Activated T-cell treated with anti-CD3 and anti-CD28 coated beads, Interleukin-2, amount 50 U/mL, for 4 hours (primary cell): ENCODE measurements at places on chromosomes 1 and 21. TPM values are rescaled to one million over a fixed set of nuclear protein-coding genes. Genes with fewer than 3 reads are reported as not detected.

- no peak for DNase-seq
Measured at GRCh38 chr1:160606611-160607010, 27.3 kb upstream of the CD84 start.

DNA sequence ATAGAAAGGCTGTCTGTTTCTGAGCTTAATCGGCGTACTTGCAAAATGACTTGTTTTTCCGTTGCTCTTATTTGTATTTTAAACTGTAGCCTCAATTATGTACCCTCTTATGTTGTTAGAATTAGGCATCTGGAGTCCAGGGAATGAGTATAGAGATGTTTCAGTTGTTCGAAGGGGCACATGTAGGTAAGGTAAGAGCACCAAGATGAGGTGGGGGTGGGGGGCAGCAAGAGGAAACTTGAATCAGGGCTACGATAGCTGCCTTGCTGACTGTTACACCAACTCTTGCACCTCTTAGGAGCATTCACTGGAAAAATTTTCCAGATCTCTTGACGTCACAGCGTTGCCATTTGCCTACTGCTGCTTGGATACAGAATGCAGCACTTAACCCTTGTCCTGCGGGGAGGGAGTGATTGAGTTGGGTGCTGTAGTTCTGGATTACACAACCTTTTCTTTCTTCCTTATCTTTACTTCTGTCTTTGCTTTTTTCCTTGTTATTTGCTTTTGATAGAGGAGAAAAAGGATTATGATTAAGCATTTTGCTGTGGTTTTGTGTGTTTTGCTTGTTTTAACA, 3.2 kb downstream of the ATP1B1 start:
- no peak for DNase-seq

DNA sequence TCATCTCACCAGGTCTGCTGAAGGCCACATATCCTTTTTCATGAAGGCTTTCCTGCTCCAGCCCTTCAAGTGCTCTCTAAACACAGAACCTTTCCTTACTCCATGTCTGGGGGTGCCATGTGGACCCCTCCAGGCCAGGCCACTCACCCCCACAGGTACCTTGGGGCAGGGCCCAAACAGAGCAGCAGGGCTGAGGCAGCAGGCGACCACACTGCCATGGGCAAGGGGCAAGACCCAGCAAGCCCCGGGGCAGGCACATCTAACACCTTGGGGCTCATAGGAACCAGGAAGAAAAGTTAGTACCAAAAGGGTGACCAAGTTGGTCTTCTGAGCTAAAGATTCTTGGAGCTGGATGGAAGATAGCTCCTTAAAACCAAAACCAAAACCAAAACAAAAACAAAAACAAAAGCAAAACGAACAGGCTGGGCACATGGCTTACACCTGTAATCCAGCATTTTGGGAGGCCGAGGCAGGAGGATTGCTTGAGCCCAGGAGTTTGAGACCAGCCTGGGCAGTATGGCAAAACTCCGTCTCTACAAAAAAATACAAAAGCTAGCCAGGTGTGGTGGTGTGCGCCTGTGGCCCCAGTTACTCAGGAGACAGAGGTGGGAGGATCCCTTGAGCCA, 63.7 kb downstream of the MRPL37 start:
- no peak for DNase-seq

- DNase-seq = no peak
Measured at GRCh38 chr1:14699620-14700019, 101.1 kb downstream of the KAZN start.

DNA sequence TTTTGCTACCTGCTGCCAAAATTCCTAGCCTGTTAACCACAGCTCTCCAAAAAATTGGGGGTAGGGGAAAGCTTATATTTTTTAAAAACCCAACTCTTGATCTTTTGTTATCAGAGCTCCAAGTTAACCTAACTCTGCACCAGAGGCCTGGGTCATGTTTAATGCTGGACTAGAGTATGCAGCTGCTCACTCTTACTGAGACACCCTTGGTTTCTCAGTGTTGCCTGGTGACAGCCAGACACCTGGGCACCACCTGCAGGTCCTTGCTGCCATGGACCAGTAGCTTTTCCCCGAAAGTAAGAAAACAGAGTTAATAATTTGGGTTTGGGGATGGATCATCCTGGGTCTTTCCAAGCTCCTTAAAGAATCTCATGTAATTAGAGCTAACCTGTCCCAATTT, 30.1 kb downstream of the KCNJ6 start:
- no peak for DNase-seq

DNA sequence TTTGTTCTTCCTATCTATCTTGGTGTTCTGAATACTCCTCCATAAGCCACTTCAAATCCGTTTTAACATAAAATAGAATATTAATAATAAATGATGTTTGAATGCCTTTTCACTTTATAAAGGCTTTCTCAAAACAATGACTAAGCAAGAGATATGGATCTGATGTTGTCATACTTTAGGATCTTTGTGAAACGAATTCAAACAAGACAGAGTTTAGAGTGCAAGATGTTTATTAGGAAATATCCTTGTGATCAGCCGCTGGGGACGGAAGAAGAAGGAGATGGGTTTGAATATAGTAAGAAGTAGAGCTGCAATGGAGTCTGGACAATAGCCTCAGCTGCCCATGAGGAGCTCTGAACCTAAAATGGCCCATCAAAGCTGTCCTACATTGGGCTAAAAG, 351.8 kb downstream of the NEGR1 start:
- no peak for DNase-seq

- no peak for DNase-seq
Measured at GRCh38 chr1:190175320-190175719, 302.3 kb downstream of the BRINP3 start.

- DNase-seq = no peak
Measured at GRCh38 chr1:185293967-185294542, 23.0 kb downstream of the IVNS1ABP start.

- DNase-seq = no peak
Measured at GRCh38 chr1:183480971-183481441, 8.7 kb downstream of the SMG7 start.

DNA sequence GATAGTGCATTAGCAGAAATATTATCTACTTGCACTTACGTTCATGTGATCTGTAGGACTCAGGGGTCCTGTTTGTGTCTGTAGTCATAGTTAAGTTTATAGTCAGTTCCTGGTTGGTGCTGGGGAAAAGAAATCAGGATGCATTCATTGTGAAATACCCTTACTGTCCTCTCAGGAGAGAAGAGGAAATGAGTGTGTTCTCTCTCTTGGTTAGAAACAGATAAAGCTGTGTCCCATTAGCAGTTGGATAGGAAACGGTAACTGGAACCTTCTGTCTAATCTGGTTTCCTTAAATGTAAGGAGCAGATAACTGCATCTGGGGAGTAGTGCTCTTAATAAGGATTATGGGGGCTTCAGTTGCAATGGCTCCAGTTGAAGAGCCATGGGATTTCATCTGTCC, 8.9 kb downstream of the SDCCAG8 start:
- no peak for DNase-seq

- DNase-seq = no peak
Measured at GRCh38 chr1:33300673-33301072, 20.2 kb downstream of the A3GALT2 start.

- no peak for DNase-seq
Measured at GRCh38 chr1:61797045-61797755, 54.9 kb downstream of the PATJ start.

GRCh38 chr1:75548721-75549480, 62.0 kb downstream of the SLC44A5 start:
- DNase-seq = no peak

DNA sequence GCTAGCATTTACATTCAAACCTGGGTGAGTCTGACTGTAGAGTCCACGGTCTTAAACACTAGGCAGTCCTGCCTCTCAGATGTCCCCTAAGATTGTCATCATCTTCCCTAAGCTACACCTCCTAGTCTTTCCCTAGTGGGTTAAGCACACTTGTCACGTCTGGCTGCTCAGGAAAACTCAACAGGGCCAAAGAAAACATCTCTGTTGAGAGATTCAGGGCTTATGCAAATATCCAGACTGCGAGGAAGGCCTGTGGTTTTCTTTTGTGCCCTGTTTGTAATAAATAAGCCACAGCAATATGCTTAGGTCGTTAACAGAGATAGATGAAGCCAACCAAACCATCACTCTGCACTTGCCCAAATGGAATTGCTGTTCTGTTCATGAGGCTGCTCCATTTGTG, 472.6 kb upstream of the DEPDC1 start:
- DNase-seq = no peak

Gene ZMYND12
- 0.11 TPM for total RNA-seq

Gene WDR64
- not detected for total RNA-seq

Gene EPHA10
- total RNA-seq = 0.13 TPM

Gene PGLYRP4
- total RNA-seq = not detected

Gene WNT3A
- not detected for total RNA-seq

Gene SELP
- 0.40 TPM for total RNA-seq
